ENCODE measurements at places on chromosomes 16 and 17.

DNA sequence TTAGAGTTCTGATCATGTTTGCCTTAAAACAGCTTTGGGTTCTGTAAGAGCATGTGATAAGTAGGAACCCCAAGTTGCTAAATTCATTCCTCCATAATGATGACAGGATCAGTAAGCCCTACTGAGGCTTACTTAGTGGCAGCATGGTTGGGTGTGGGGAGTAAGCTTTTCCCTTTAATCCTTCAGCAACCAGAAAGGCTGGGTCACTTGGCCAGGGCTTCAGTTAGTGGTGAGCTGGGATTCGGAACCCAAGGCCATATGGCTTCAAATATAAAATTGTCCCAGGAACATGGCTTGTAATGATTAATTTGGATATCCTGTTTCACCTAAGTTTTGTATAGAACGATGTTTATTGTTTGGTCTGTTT is 850 bp downstream of the GINS3 start:
- no peak for DNase-seq

GRCh38 chr17:81261582-81262336 is 22.6 kb downstream of the NDUFAF8 start:
- no peak for DNase-seq

- no peak for DNase-seq
Observed at GRCh38 chr17:80229011-80229410, 8.8 kb downstream of the SLC26A11 start.

DNA sequence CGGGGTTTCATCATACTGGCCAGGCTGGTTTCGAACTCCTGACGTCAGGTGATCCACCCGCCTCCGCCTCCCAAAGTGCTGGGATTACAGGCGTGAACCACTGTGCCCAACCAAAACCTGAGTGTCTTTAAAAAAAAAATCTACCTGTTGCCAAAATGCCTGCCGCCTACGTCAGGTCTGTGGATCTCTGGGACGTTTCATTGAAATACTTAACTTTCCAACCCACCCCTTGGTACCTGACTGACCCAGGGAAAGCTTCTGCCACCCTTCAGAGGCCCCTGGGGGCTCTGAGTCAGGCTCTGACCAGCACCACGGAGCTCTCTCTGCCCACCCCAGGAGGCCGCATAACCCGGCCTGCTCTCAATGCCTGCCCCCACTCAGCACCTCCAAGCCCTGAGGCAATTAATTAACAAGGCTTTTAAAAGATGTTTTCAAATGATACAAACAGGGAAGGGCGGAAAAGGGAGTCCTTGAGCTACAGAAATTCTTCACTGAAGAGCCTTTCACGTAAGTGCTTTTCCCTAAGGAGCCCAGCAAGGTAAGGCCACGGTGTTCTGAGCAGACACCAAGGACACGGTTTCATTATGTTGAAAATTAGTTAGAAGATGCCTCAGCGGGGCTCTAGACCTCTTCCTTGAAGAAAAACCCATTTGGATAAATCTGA is 29.3 kb upstream of the GSG1L start:
- DNase-seq: no peak

DNA sequence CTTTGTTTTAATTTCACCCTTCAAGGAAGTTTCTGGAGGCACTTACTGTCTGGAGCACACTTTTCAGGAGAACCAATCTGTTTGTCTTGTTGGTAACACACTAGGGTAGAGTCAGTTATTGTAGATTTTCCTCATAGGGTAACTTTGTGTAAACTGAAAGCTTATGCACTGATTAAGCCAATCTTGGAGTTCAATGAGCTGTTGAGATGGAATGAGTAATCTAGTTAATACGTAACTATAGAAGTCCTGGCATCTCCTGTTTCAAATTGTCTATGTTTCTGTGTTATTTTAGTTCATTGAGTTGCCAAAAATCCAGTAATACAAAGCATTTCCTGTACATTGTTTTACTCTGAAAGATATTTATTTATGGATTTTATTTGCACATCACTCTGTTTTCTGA is 111.6 kb upstream of the HAS3 start:
- no peak for DNase-seq

DNA sequence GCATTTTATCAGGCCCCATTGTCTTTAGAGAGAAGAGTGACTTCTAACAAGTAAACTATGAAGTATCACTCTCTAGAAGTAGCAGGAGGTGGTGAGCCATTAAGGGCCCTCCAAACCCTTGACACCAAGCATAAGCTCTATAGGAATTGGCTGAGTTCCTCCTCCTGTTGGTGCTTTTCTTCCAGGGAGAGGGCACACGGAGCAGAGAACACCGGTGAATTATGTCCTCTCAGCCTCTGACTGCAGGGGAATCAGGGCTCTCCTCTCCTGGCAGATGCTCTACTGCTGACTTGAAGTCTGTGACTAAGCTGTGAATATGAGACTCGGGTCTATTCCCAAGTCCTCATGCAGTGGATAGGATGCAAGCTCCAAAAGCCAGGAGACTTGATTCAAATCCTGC is 32.3 kb downstream of the CHD9 start:
- DNase-seq: no peak

DNA sequence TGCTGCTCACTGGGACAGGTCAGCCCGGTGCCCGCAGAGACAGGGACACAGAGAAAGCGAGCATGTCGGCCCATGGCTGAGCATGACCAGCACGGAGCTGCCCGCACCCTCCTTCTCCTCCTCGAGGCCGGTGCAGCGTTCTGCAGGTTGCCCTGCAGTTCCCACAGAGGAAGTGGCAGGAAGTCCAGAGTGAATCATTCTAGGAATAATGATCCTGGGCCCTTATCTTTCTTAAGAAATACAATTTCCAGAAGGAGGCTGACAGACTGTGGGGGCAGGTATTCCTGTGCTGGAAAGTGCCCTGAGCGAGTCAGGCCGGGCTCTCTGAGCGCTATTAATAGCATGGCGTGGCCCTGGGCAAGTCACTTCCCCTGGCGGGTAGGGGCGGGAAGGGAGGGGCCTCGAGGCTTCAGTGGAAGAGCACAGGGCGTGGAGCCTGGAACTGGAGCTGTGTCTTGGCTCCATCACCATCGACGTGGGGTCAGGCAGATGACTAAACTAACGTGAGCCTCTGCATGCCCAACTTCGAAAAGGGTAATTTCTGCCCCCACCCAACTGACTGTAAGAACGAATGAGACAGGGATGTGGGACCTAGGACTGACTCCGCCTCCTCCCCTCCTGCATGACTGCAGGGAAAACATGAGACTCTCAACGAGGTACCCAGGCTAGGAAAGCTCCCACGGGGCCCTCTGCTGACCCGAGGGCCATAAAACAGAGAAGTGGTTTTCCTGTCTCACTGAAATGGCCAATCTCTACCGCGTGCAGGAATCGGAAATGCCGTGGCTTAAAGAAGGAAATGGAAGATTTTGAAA is 9.8 kb downstream of the TMEM204 start:
- DNase-seq: peak; percentile 52

- no peak for DNase-seq
Observed at GRCh38 chr17:28471531-28472342, 1.7 kb upstream of the SLC13A2 start.

DNA sequence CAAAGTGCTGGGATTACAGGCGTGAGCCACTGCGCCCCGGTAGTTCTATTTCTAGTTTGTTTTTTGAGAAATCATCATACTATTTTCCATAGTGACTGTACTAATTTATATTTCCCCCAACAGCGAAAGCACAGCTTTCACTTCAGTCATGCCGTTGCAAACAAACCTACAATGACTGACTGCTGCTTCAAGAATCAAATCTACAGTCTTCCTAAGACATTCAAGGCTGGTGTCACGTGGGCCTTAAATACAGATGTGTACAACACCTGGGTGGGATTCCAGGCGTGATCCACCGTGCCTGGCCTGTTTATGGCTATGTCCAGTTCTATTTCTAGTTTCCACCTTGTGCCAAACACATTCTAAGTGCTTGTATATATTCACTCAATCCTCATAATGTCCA is 72.0 kb downstream of the ABCC6 start:
- DNase-seq: no peak

DNA sequence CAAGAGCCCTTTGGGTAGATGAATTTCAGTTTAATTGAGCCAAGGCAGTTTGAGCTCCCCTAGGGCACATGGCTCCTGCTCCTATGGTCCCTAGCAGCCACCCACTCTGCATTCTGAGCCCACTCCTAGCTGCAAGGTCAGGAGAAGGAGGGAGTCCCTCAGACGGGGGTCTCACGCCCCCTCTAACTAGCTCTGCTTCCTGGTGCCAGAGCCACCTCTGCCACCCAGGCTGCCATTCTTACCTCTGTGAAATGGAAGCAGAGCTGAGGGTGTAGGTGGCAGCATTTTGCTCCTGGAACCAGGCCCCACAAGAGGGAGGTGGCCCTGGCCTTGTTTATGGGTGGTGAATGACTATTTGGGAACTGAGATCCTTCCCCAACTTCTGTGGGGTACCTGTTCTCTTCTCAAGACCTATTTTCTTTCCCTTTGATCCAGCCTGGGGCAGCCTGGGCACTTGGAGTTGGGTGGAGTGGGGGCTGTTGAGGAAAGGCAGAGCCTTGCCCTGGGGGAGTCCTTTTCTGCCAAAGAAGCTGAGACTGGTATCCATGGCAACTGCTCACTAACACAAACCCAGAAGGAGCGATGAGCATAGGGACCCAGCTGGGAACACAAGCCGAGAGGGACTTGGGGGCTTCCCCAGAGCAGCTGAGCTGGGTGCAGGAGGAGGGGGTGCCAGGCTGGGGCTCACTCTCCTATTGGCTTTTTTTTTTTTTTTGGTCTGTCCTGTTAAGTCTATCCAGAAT is 4.8 kb downstream of the SPNS2 start:
- DNase-seq: no peak

- no peak for DNase-seq
Observed at GRCh38 chr16:15653227-15653626, 3.2 kb downstream of the NDE1 start.

GRCh38 chr17:81939881-81940385 is 2.8 kb upstream of the PYCR1 start:
- no peak for DNase-seq

DNA sequence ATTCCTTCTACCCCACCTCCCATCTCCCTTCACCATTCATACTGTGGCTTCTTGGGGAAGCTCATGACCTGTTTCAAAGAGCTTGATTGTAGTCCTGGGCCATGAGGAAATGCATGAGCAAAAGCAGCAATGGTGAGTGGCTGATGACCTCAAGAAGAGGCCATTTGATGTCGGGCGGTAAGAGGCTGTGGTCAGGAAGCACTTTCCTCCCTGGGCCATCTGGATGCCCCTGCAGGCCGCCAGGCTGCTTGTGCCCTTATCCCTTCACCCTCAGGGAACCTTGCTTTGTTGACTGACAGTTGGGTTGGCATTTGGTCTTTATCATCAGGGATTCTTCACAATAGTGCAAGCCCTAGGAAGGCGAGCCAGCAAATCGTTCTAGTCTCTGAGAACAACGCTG is 78.3 kb upstream of the TBX2 start:
- DNase-seq: no peak

- no peak for DNase-seq
Observed at GRCh38 chr17:55546481-55546880, 35.2 kb upstream of the SMIM36 start.

DNA sequence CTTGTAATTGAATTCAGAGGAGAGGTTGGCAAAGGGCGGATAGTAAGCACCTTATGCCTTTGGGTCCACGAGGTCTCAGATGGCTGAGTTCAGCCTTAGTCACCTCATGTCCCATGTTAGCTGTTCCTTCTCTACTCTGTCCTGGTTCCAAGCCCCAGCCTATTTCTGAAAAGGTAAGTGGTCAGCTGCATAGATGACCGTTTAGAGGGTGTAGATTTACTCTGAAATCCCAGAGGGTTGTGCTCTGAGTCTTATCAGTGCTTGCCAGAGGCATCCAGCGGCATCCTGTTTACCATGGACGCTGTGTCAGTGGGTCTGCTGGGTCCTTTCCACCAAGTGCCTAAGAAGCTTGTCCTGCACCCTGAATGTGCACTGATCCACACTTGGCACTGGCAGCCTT is 1.9 kb downstream of the ZNF778 start:
- DNase-seq: no peak

GRCh38 chr16:17566075-17566474 is 95.3 kb upstream of the XYLT1 start:
- DNase-seq: no peak

DNA sequence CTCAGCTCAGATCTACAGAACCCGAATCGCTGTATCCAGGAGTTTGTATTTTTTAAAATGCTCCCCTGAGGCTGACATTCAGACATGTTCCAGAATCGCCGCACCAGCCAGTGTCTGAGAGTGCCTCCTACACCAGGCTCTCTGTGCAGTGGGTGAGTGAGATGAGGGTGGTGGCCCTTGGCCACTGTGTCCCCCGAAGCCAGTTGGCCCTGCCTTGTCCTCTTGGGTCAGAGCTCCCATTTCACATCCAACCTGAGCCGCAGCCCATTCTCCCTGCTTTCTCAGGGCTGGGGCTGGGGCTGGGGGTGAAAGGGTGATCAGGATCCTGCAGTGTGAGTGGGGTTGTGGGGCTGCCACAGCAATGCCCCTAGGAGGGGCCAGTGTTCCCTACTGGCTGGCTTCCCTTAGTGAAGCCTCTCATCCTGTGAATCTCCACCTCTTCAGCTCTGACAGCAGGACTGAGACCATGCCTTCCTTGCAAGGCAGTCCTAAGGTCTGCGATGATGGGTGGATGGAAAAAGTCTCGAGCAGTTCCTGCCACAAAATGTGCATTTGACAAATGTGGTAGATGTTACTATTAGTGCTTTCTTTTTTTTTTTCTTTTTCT is 12.9 kb upstream of the MYCBPAP start:
- no peak for DNase-seq

- DNase-seq: no peak
Observed at GRCh38 chr17:81902653-81903414, 796 bp downstream of the NPB start.

DNA sequence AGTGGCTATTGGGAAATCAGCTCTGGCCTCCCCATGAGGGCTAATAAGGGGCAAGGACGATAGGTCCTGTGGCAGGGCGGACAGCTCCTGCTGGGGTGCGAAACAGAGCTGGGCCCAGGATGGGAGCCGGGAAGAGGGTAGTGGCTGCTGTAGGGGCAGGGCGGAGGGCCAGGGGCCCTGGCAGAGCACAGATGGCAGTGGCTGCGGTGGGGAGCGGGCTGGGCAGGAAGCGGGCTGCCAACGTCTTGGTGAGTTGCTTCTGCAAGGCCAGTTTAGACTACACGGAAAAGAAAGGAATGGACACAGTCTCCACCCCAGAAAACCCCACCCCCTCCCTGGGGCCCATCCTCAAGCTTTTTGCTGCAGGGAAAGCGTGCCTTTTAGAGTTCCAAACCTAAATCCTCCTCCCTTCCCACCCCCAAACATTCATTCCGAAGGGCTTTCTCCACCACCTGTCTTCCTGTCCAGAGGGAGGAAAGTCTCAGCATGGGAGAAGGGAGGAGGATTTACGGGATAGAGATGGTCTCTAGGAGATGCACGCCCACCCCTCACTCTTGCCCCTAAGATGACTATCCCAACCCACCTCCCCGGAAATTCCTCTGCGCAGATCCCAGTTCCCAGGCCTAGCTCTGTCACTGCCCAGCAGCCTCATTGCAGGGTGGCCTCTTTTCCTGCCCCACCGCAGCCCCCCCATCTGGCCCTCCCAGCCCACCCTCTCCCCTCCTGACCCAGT is 7.1 kb downstream of the NKIRAS2 start:
- DNase-seq: no peak

DNA sequence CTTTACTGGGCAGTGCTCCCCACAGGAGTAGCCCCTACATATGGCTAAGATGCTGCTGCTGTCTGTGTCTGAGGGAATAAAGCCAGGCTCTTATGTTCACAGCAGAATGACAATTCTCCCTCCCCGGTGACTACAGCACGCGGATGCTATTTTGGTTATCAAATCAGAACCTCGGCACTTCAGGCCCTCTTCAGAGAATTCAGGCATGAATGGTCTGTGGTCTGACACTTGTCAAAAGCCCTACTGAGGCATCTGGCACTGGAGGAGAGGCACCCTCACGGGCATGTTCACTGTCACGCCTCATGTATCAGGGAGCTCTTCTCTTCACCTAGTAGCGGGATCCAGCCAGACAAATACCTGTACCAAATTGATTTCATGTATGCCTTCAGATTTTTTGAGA is 30.4 kb downstream of the KIAA0513 start:
- DNase-seq: no peak

Measured in stimulated activated CD4-positive, alpha-beta T cell treated with anti-CD3 and anti-CD28 coated beads, Interleukin-4, amount 100 ng/mL, for 4 hours (primary cell).